IPS DF 6.9 (cell line): ENCODE measurements at places on chromosomes 3 and 15.

DNA sequence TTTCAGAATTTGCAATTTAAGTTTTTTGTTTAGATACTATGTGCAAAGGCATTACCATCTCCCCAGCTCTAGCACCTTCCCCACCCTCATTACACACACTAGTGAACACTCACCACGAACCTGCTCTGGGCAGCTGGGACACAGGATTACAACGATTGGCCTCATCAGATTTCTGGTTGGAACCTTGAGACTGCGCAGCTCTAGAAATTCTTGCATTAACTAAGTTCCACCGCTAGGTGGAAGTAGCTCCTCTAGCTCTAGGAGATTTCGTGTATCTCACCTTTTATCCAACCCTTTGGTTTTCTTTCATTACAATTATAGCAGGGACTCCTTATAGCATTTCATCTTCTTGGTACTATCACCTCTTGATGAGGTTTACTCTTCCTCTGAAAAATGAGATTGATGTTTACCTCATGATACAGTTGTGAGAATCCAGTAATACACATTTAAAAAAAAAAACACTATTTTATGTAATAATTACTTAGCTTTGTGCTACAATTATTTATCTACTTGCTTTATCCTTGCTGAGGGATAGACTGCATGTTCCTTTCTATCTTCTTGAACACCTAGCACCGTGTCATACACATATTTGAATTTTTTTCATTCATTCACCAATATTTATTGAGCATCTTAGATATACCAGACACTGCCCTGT is 28.7 kb upstream of the PLOD2 start:
- DNase-seq, result peak; percentile 43

- no peak for DNase-seq
Measured at GRCh38 chr3:144165482-144165881, 193.9 kb downstream of the DIPK2A start.

- DNase-seq, result no peak
Measured at GRCh38 chr15:47750740-47751262, 33.5 kb downstream of the SEMA6D start.

GRCh38 chr3:190258634-190259033 is 63.6 kb downstream of the CLDN1 start:
- DNase-seq, result no peak

DNA sequence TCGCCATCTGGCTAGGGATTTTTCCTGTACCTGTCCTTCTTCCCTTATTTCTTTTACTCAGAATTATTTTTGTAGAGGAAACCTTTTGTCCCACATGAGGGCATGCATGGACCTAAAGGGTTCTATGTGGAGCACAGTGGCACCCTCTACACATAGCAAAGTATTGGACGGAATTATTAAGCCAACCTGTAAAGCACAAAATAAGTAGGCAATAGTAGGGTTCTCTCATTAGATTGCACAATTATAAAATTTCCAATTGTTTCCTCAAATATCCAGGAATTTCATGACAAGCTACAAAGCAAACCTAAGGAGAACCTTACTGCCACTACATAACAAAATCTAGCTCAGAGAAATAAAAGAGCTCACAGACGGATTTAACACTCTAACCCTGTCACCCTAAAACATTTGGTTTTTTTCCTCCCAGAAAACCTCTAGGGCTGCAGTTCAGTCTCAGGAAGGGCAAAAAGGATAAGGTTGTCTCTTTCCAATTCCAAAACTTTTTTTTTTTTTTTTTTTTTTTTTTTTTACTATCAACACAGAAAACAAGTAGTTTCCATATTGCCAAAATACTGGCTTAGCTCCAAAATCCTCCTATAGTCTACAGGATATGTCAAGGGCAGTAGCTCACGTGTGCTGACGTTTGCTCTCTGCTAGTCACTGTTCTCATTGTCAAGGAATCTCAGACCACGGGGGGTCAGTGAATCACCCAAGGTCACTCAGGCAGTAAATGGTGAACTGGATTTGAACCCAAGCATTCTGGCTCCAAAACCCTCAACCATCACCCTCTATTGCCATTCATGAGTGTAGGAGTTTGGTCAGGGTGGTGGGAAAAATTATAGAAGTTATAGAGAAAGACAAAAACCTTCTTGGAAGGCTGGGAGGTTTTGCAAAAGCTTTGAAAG is 52.3 kb downstream of the NCEH1 start:
- no peak for DNase-seq

- DNase-seq, result no peak
Measured at GRCh38 chr3:177448987-177449359, 251.7 kb upstream of the TBL1XR1 start.

DNA sequence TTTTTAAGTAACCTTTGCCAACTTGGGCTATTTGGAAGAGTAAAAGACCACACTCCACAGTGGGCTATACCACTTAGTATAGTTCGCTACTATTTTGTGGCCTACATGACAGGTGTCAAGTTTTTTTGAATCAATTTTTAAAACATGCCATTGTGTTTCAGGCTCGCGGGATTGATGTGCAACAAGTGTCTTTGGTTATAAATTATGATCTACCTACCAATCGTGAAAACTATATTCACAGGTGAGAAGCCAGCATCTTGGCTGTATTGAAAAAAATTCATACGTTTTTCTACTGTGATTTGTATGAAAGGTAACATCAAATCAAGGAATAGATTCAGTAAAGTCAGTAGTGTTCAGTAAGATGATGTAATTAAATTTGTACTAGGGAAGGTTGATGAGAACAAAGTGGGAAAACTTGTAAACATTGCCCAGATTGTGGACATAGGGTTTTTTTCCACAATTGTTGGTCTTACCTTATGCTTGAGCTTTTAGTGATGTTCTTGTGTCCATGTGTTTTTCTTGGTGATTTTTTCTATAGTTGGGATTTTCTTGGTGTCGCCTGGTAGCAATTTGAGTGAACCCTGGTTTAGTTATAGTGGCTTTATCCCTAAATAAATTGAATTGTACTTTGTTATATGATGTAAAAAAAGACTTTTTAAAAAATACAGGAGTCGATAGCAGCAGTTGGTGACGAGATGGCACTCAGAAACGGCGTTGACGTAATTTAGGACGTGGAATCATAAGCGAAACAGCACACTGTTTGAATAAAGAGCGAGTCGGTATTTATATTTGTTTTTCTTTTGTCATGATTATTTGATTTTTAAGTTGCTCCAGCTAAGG is 4.5 kb downstream of the EIF4A2 start:
- no peak for DNase-seq

- DNase-seq, result no peak
Measured at GRCh38 chr3:66483409-66483906, 17.4 kb downstream of the LRIG1 start.

DNA sequence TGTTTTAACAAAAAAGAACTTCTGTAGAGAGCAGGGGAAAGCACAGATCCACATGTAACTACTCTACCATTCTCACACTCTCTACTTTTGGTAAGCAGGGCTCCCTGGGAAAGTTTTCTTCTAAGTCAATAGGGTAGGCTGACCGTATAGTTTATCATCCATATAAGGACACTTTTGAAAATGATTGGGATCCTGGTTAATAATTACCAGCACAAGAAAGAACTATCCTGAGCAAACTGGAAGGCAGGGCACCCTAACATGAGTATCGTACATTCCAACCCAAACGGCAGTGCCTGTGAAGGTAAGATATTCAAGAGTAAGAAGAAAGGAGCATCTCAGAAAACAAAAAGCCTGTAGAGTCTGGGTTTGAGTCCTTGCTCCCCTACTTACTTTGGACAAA is 22.1 kb downstream of the SUSD5 start:
- no peak for DNase-seq

DNA sequence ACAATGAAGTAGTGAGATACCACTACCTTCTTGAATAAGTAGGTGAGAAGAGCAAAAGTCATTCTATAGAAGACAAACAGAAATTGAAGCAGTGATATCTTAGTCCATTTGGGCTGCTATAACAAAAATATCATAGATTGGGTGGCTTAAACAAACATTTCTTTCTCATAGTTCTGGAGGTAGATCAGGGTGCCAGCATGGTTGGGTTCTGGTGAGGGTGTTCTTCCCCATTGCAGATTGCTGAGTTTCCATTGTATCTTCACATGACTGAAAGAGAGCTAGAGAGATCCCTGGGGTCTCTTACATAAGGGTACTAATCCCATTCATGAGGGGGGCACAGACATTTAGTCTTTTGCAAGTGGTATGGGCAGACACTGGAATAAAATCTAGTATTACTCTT is 32.9 kb upstream of the IFT57 start:
- no peak for DNase-seq

DNA sequence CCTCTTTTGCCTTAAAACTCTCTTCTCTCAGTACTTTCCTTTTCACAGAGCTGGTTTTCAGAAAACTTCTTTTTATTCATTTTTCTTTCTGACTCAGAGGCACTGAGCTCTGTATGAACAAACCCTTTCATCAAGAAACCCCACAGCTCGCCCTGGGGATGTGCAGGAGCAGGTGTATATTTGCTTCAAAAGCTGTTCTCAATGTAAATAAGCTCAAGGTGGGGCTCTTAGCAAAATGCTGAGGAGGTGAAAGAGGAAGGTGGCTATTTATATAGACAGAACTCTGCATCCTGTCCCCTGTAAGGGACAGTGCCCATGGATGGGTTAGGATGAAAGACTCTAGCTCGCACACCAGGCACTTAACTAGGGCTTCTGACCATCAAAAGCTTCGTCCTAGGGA is 302.0 kb downstream of the WDR72 start:
- DNase-seq, result no peak

DNA sequence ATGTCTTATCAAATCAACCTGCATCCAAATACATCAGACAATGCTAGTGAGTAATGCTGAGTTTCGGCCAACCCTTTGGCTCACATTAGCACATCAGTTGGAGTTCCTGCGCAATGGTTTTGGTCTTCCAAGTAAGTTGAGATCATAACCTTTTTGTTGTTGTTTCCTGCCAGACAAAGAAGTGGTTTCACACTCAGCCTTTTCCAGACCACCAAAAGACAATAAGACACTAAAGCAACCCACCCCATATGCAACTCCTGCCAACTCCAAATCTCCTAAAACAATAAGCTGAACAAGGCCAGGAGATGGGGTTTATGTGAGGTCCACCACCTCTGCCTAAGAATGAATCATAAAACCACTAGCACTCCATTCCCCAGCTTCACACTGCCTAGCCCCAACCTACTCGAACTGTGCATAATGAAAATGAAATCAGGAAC is 177.0 kb downstream of the ERC2 start:
- DNase-seq, result no peak

- DNase-seq, result no peak
Measured at GRCh38 chr15:50063226-50063625, 55.8 kb downstream of the ATP8B4 start.

DNA sequence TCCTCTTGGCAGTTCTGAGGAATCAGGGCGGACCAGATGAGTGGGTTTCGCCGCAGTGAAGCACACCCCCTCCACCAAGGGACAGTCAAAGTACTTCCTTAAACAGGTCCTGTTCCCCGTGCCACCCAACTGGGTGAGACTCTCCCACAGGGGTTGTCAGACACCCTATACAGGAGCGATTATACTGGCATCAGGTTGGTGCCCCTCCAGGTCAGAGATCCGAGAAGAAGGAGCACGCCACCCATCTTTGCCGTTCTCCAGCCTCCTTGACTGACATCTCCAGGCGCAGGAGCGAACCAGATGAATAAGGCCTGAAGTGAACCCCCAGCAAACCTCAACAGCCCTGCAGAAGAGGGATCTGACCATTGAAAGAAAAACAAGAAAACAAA is 108.1 kb upstream of the ZBTB20 start:
- DNase-seq, result no peak

DNA sequence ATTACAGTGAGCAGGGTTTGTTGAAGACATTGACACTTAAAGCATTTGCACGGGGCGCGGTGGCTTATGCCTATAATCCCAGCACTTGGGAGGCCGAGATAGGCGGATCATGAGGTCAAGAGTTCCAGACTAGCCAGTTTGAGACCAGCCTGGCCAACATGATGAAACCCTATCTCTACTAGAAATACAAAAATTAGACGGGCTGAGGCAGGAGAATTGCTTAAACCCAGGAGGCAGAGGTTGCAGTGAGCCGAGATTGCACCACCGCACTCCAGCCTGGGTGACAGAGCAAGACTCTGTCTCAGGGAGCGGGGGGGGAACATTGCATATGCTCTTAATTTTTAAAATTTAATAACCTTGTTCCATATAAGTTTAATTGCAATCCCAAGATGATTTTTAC is 11.9 kb downstream of the STT3B start:
- no peak for DNase-seq

GRCh38 chr3:195863121-195864061 is 45.0 kb downstream of the TNK2 start:
- DNase-seq, result no peak

GRCh38 chr15:66287461-66288057 is 5.8 kb upstream of the DIS3L start:
- DNase-seq, result no peak
